ENCODE measurements at places on chromosomes 16 and 17.

GRCh38 chr17:80702315-80703141, 157.9 kb downstream of the RPTOR start:
- DNase-seq, result no peak

DNA sequence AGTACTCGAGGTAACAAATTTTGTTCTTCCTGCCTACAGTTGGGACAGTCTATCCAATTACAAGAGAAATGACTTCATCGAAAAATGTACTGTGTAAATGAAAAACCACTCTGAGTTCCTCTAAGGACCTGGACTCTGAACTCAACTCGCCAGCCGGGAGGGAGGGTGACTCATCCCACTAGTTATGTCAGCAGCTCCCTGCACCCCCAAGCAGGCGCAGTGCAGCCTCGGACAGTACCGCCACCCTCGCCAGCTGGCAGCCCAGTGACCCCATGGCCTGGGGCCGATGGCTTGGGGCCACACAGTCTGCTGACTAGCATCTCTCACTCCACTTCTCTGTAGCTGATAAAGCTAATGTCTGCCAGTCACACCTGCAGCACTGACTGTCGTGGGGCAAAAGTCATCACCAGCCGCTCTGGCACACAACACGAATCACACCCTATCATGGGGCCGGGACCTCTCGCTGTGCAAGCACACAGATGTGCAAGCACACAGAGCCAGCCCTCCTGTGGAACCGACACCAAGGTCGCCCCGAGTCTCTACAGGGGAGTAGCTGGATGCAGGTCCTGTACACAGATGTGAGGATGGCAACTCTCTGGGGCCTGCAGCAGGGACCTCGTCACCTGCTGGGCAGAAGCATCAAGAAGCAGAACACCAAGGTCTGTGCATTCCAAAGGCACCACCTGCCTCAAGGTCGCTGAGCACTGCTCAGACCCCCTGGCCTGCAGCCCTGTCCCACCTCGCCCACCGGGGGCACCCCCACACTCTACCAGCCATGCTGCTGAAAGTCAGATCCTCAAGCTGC, 5.7 kb downstream of the CSNK1D start:
- no peak for DNase-seq

DNA sequence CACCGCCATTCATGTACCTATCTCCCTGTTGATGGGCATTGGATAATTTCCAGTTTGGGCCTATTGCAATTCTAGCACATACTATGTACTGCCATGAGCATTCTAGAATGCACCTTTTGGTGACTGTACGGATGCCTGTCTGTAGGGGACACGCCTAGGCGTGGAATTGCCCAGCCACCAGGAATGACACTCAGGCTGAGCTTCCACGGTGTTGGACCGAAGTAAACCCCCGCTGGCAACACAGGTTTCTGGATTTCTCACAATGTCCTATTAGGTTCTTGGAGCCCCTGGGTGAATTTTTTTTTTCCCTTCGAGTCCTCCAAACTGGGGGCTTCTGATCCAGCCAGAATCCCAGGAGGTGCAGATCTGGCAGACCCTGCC, 146.6 kb downstream of the IRF8 start:
- no peak for DNase-seq

DNA sequence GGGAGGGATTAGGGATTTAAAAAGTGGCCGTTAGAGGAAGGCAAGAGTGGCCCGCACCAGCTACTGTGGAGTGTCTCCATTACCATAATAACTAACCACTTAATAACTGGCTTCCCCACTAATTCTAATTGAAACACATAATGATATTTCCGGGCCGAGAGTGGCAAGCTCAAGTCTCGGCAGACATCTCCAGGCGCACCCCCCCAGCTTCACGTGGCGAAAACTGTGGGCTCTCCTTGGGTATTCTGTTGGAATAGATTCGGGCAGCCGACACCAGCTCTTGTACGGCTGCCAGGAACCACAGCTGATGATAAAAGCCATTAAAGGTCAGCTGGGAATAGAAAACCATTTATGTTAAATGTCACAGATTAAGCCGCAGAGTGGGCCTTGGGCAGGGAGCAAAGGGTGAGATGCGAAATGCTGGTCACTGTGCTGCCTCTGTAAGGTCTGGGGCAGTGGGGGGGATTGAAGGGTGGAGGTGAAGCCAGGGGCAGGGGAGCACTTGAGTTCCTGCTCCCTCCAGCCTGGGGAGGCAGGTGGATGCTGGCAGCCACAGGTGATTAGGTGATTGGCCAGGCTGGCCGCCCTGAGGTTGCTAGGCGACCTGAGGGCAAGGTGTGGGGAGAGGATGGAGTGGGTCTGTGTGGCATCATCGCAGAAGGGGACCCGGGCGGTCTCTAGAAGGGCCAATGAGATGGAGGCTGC, 115.6 kb upstream of the SDK2 start:
- no peak for DNase-seq

DNA sequence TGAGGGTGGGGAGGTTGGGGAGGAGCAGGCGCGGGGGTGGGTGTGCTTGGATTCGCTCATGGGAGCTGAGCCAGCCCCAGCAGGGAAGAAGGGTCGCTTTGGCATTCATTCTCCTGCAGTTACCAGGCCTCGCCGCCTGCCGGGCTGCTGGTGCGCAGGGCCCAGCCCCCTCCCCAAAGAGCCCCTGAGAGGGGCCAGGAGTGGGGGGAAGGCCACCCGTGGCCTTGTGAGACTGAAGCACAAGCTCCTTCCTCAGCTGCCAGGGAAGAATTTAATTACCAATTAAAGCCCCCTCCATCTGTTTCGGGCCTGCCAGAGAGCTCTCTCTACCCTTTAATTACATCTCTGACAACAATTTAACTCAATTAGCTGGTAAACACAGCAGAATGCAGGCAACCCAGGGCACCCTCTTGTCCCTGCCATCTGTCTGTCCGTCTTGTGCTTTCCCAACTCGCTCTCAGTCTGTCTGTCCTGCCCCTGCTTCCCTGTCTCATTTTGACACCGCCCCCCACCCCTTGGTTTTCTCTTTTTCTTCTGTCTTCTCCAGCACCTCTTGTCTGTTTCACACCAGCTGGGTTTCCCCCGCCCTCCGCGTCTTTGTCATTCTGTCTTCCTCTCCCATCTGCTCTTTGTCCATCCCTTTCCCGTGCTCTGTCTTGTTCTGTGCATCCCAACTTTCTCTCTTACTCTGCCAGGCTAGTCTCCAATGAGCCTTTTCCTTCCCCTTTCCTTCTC, 32.7 kb downstream of the CDK5RAP3 start:
- no peak for DNase-seq

DNA sequence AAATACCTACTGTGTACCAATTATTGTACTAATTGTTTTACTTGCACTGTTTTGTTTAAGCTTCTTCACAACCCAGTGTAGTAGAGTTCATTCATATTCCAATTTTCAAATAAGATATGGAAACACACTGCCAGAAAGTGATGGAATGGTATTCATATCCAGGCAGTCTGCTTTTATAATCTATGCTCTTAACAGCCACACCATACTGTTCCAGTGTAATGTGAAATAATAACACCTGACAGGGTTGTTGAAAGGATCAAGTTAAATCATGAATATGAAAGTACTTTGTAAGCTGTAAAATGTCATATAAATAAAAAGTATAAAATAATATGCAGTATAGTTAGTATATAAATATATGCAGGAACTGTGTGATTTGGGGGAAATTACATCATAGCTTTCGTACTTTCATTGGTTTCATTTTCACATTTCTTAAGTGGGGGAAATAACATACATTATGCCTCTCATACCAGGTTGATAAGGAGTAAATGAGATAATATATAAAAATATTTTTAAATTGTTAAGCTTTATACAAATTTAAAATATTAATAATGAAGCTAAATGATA, 230.8 kb downstream of the TANC2 start:
- no peak for DNase-seq

GRCh38 chr16:58280146-58280845, 14.5 kb downstream of the PRSS54 start:
- DNase-seq, result no peak

DNA sequence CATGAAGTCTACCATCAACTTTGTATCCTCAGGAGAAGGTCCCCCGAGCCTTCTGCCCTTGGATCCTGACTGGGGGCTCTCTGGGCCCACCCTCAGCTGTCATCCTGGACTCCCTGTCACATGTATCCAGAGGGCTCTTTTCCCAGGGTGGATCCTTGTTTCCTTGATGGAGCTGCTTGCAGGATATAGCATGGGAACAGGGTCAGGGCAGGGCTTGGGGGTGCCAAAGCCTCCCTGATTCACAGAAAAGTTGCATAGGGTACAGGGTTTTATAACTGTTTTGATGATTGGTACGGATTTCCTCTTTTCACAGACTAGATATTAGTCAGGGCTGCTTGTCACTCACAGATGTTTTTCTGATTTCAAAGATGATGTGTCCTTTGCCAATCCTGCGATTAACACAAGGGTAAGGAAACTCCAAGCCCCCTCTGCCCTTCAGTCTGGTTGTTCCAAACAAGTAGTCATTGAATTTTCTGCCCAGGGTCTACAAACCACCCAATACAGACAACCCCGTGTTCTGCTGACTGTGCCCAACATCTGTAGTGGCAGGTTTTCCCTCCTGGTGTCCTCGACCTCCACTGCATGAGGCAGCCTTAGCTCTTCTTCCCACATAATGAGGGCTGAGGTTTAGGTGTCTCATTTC, 20.6 kb upstream of the SLC35G3 start:
- DNase-seq, result no peak

GRCh38 chr16:87028481-87029320, 288.5 kb downstream of the C16orf95 start:
- no peak for DNase-seq

DNA sequence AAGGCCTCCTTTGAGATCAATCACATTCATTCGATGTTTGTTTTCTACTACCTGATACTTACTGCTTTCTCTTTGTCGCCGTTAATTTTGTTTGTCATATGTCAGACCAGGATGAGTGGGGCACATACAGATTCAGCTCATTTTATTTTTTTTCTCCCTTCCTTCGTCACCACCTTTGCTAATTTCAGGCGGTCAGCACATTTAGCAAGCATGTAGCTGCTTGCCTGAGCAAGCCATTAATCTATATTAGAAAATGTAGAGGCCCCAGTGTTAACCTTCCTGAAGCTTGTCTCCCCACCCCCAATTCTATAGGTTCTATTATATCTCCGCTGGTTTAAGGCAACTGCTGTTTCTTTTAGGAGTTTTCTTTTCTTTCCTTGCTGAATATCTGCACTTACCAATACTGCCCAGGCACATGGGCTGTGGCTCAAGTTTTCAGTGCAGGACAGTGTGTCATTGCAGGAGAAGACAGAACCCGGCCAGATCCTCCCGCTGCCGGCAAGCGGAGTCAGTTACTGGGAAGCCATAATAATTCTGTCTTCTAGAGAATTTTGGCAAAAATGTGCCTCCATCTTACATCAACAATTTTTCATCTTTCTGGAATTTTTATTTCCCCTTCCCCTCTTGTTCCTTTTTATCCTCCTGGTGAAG, 714.3 kb downstream of the WWOX start:
- DNase-seq, result no peak

DNA sequence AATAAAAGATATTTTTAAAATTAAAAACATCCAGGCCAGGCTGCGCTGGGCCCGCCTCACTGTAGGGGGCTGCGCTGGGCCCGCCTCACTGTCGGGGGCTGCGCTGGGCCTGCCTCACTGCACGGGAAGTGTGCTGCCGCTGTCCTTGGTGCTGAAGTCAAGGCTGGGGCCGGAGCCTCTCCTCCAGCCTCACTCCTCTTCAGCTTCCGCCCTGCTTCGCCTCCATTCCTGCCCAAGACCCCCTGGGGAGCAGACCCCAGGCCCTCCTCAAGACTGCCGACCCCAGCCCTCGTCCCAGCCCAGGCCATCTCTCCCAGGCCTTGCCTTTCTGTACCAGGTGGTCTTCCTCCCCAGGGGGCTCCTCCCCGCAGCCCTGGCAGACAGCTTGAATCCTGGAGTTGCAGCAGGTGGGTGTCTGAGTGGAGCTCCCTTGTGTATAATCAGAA, 26.2 kb downstream of the ENDOV start:
- no peak for DNase-seq

DNA sequence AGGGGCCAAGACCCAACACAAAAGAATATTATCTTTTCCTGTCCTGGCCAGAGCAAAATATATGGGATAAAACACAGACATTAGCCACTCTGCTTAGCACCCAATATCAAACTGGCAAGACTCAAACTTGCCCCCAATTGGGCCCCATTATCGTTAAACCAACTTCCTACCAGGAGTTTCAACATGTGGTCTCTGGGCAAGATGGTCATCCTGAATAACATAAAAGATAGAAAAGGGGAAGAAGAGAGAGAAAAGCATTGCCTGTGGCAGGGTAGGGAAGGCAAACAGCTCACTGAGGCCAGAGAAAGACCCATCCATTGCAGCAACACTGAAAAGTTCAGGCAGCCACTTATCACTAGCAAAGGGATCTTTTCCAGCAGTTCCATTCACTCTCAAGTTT, 502.1 kb downstream of the KIF2B start:
- no peak for DNase-seq

Measured in activated CD8-positive, alpha-beta memory T cell treated with anti-CD3 and anti-CD28 coated beads for 1 hour (primary cell).